ENCODE measurements at places on chromosomes 1 and 21. TPM values are rescaled to one million over a fixed set of nuclear protein-coding genes. Genes with fewer than 3 reads are reported as not detected.

- no peak for DNase-seq
Measured at GRCh38 chr1:246000638-246001015, 506.5 kb downstream of the SMYD3 start.

Gene NBPF10
- 3.8 TPM for total RNA-seq

GRCh38 chr1:33997127-33998036 is 133.5 kb downstream of the HMGB4 start:
- DNase-seq: no peak

- DNase-seq: no peak
Measured at GRCh38 chr1:175415129-175415712, 222.6 kb upstream of the KIAA0040 start.

DNA sequence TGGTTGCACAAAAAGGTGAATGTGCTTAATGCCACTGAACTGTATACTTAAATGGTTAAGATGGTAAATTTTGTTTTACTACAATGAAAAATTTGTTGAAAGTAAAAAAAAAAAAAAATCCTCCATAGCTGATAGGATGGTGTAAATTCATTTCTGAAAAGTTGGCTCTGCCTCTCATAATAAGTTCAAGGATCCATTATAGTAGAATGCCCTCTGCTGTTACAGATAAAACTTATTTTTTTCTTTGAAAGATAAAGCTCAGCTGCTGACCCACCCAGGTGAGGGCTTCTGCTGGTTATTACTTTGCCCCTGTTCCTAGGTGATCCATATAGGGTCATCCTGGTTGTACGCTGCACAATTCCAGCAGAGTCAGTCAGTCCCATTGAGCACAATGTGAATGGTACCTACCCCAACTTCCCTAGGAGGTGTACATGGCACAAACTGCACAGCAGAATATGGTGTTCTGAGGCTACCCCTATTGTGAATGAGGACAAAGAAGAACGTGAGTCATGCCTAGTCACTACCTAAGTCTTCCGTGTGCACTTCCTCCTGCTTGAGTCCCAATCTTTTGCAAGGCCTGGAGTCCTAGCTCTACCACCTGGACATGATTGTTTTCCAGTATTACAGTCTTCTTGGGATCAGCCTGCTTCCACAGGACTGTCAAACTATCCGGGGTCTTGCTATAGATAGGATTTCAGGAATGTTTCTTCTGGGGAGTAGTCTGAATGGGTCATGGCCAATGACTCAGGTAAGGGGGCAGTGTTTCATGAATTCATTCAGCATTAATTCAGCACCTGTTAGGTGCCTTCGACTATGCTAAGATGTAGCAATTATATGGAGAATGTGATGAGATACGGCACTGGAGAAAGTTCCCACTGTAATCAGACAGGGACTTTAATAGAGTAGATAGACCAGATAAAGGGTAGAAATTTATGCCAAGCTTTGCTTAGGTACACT is 20.8 kb upstream of the CD5L start:
- no peak for DNase-seq

Gene GJA9
- total RNA-seq: not detected

DNA sequence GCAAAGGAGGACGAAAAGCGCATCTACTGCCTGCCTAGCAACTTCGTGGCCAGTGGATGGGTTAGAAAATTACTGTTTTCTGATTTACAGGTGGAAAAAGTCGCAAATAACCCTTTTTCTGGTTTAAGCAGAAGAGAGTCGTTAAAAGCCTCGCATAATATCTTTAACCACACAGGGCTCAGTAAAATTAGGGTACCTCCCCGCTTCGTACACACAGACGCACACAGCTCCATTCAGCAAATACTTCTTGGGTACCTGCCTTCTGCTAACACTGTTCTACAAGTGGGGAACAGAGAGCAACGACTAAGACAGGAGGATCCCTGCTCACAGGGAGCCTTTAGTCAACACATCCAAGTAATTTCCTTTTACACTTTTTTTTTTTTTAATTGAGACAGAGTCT is 704 bp downstream of the ALG6 start:
- DNase-seq: no peak
